ENCODE measurements at places on chromosomes 7 and 10.

DNA sequence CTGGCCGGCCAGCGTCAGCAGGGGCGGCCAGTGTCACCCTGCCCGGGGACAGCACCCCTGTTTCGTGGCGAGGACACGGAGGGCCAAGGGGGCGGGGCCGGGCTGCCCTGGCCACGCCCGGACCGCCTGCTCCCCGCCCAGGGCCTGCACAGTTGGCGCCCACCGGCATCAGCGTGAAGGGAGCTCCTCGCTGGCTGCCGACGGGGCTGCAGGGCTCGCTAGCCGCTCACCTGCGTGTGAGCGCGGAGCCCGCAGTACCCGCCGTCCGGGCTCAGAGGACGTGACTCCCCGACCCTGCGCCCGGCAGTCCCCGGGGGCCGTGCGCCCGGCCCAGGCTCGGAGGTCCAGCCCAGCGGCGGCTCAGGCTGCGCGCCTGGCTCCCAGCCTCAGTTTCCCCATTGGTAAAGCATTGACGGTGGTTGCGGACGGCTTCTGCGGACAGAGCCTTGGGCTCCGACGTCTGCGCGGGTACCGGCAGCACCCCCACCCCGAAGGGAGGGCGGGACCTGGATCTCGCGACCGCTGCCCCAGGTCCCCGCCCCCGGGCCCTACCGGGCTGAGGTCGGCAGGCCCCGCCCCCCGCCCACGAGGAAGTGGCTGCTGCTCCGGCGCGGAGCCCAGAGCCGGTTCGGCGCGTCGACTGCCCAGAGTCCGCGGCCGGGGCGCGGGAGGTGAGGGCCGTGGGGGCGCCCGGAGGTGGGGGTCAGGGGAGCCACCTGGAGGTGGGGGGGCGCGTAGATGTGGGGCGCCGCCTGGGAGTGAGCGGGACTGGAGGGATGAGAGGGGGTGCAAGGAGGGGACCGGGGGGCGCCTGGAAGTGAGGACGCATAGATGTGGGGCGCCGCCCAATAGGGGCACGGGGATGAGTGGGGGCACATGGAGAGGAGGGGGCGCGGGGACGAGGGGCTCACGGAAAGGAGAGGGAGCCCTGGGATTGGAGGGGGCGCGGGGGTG, at the start of gene ARPC1B:
ARPC1B (plus strand) TSS at position 620 of the 954 bp plus-strand sequence. CDS start 10,985 bp downstream, outside the sequence.
- DNase-seq: peak; percentile 95

- DNase-seq: no peak
Measured at GRCh38 chr10:74099836-74100235, 50.8 kb downstream of the AP3M1 start.

DNA sequence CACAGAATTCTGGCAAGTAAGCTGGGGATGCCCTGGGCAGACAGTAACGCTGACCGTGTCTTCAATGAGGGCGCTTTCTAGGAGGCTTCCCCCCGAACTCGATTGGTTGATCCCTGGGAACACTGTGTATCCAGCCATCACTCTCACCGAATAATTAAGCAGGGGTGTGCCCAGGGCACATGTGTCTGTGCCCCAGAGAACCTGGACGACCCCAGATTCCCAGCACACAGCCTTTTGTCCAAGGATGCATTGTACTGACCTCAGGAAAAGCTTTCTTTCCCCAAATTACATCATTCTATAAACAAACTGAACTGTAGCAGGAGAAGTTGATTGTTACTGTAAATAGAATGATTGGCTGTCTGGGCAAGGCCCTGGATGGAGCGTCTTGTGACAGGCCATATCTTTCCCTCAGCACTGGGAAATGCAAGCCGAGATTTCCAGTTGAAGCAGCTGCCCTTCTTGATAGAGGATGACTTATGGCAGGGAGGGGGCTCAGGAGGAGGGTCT, 6.6 kb upstream of the DEPP1 start:
- DNase-seq: peak; percentile 19

- DNase-seq: no peak
Measured at GRCh38 chr7:142886866-142887265, 1.3 kb upstream of the TRPV6 start.

DNA sequence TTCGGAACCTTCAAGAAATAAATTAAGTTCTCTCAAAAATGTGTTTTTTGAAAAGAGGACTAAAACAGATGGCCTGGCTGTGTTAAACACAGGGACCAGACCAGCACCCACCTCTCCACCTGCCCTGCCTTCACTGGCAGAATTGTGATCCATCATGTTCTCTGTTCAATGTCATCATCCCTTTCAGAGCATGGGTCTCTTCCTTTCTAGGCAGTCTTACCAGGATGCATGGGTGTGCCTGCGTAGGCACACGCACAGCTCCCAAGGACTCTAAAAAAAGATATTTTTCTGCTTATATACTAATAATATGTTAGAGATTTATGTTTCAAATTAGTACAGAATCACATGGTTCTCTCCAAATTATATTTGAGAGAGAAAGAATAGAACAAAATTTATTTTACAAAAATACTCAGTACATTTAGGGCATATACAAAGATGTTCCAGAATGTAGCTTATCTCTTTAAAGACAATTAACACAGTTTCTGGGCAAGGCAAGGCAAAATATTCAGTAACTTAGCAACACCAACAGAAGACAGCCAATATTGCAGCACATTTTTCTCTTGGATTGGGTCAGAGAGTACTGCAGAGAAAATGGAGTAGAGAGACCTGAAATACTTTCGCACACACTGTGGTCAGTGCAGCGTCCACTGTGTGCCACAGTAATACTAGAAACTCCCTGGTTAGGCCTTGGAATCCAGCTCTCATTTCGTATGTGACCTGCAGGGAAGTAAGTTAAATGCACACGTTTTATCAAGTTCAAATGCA, 52.8 kb downstream of the EGFR start:
- DNase-seq: no peak

DNA sequence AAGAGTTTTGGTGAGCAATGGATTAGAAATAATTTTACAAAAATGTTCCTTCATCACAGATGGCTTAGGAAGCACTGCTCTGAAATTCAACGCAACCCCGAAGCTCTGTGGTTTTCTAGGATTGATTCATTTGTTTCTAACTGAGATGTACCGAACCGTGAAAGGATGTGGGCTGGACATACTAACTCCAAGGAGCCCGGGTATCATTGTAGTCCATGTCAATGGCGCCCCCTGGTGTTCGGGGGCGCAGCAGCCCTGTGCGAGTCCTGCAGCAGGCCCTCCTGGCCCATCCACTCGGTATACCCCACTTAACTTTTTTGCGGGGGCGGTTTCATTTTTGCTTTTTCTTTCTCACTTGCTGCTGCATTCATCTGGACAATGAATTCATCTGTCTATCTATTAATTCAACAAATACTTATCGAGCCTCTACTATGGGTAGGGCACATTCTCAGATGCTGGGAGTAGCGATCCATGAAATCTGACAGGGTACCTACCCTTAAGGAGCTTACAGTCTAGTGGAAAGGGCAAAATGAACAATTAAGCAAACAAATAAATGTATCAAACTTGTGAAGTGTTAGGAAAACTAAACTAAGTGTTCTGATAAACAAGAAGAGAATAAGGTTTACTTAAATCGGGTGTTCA, 25.2 kb upstream of the ITPRID1 start:
- peak; percentile 65 for DNase-seq

- DNase-seq: no peak
Measured at GRCh38 chr10:93614101-93614825, 1.9 kb downstream of the PDE6C start.

DNA sequence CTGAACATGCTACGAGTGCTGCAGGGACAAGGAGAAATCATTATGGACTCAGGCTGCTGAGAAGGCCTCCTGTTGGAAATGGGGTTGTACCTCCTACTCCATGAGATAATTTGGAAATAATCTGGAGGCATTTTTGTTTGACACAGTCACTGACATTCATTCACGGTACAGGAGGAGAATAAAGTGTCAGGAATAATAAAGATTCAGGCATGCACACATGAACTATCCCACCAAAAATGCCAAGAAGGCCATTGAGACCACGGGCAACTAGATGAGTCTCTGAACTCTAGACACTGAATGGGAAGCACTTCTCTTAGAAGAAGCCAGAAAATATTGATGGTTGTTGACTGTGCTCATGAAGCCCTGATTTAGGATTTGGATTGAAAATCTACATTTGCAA, 220.9 kb upstream of the HABP2 start:
- DNase-seq: no peak

- DNase-seq: peak; percentile 59
Measured at GRCh38 chr10:94279835-94280709, 82.7 kb downstream of the NOC3L start.

DNA sequence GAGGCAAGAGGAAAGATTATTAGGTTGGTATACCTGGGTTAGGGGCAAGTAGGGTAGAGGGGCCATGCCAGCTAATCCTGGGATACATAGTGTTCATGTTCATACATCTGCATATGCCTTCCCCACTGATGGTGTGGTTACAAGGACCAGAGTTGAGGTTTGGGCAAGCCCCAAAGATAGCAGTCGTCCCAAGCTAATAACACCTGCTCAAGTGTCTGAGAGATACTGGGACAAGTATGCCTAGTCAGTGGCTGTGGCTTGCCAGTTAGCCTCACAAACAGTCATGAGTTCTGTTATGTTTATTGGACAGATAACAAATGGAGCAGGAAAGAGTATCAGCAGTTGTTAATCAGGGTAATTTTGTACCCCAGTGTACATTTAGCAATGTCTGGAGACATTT, 139.6 kb downstream of the ADAM22 start:
- no peak for DNase-seq

DNA sequence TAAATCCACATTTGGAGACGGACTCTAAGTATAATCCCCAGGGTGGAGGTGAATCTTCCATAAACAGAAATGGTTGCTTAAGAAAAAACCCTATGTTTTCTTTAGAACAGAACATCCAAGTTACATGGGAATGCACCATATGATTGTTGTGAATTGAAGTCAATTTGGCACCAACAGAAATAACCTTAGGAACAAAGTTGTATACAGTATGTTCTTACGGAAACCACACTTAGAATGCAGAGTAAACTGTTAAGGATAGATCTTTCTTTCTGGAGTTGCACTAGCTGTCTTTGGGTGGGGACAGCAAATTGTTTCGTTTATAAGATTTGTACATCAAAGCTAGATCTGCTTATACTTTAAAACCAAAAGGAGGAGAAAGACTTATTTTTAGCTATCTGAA, 316.4 kb downstream of the PTEN start:
- DNase-seq: no peak

DNA sequence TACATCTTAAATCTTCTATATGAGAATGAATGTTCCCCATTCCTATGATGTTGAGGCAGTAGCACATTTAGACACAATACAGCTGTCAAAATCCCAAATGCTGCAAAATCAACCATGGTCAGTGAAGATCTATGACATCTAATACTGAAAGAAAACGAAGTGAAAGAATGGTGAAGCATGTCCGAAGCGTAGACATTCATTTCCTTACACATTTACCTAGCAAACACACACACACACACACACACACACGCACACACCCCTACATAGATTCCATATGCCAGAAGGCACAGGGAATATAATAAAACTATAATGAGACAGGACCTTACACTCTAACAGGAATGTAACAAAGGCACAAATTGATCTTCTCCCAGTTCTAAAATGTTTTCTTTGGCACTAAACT, 32.5 kb downstream of the CCDC6 start:
- DNase-seq: no peak

DNA sequence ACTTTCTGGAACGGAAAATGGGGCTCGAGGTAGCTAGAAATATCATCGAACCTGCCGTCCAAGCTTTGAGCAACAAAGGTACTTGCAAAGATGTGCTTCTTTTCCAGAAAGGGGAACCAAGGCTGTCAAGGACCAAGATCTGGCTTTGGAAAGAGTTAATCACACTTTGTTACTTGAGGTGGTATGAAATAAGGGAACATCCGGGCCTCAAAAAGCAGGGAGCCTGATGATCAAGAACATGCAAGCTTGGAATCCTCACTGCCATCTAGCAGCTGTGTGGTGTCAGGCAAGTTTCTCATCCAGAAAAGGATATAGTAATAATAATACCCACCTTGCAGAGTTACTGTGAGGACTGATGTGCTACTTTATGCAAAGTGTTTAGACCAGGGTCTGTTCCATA, 329.5 kb downstream of the GRID1 start:
- DNase-seq: no peak

DNA sequence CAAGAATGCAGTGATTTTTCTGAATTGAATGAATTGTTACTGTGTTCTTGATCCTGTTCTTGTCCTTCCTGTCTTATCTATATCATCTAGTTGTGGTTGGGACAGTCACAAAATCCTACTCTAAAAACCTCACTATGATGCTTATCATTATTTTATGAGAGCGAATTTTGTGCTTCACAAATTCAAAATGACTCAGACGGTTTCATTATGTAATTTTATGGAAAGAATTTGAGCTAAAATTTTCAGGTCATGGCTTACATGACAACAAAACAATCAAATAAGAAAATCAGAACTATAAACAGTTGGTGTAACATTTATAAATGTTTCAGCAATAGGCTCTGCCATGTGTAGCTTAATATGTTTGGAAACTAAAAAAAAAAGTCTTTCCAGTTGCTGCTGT, 6.9 kb downstream of the PRKAR2B start:
- DNase-seq: no peak

GRCh38 chr10:64271508-64271907, 750.3 kb downstream of the REEP3 start:
- no peak for DNase-seq

DNA sequence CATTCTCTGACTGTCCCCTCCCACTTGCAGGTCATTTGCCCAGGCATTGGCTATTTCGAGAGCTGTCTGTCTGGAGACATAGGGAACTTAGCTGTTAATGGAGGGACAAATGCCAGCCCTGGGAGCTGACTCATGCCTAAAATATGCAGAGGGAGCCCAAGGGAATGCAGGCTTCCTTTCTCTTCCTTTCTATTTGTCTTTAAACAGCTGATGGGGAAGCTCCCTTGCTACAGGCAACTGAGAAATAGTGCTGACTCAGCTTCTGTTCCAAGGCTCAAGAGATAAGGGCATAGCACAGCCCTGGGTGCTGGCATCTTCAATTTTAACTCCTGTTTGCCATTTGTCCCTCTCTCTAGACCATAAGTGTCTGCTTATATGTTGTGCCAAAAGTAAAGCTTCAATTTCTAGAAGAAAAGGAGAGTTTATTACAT, 82.7 kb upstream of the C1GALT1 start:
- peak; percentile 59 for DNase-seq

- no peak for DNase-seq
Measured at GRCh38 chr7:30899630-30900029, 12.0 kb upstream of the AQP1 start.

DNA sequence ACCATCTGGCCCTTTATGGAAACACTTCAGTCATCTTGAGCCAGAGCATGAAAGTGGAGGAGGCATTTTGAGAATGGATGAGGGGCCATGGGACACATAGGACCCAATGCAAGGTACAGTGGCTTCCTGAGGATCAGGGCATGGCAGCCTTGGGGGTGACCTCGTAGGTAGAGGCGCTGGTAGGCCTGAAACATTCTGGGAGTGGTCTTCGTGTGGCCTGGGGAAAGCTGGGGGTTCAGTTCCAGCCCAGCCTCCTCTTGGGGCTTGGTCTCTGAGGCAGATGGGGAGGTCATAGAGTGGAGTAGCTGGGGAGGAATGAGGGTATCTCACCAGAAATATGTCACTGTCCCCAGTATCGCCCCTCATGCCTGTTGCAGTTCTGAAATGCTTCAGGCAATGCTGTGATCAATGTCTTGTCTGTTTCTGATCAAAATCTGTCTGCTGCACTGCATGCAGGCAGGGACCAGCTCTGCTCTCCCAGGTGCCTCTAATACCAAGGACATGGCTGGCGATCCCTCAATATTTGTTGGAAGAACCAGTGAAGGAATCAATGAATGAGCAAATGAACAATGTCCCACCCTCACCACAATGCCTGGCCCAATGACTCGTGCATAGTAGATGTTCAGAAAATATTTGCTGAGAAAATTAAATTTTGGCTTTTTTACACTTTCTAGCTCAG, 90.9 kb downstream of the CHST15 start:
- no peak for DNase-seq

- no peak for DNase-seq
Measured at GRCh38 chr10:89134963-89135362, 72.2 kb downstream of the CH25H start.
